ENCODE measurements at places on chromosomes 5 and 9.
A peak's percentile ranks its signal among the peaks of the same experiment; 100 is the strongest.

GRCh38 chr9:117815948-117816347, 111.7 kb downstream of the TLR4 start:
- DNase-seq = no peak

- DNase-seq = no peak
These were observed 45.7 kb downstream of the TSPAN17 start for GRCh38 chr5:176692839-176693476.

DNA sequence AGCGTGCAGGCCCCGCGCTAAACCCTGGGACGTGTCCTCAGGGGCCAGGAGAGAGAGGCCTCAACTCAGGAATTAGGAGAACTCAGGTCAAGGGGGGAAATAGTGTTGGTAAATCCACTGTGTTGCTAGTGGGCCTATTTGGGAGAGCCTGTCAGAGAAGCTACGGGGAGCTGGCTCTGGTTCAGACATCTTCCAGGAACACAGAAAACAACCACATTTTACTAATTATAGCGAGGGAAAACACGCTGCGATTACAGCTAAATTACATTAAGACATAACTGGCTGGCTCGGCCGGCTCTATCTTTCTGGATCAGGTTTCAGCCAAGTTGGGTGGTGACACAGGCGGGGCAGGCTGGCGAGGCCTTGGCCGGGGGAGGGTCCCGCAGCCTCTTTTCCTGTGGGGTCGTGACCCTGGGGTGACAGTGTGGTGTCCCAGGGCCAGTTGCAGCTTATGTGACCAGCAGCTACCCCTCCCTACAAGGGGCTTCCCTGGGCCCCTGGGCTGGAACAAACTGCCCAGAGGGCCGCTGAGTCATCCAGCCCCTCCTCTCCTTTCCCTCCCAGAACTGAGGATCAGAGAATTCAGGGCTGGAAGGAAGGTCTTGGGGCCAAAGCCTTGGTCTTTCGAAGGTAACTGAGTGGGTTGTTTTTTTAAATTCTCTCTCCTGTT, 75.1 kb downstream of the FGF18 start:
- no peak for DNase-seq

DNA sequence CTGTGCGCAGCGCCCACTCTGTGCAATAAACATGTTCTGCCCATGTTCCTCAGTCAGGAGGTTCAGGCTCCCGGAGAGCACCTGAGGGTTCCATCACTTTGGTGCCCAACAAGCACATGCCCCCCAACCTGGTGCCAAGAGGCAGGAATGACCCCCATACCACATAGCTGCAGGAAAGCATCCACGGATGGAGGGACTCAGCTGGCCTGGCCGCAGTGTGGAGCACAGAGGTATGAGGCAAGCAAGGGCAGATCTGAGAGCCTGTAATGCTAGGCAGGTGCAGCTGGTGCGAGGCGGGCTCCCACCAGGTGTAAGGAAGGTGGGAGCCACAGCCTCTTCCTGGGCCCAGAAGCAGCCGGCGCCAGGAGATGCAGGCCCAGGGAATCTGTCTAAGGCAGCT, 4.3 kb upstream of the MRNIP start:
- no peak for DNase-seq

DNA sequence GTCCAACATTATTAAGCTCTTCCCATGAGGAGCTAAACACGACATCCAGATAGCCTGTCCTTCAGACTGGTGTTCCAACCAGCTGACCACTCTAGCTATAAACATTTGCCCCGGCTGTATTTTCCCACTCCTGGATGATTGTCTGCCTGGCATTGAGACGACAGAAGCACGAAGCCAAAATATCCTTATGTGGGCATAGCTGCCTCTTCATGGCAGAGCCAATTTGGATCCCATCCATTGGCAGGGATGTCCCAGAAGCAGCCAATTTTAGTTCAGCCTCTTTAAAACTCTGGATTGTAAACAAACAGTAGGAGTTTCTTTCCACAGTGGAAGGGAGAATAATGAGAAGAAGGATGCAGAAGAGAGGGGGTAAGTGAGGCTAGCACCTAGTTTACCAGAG, 507.6 kb downstream of the CETN3 start:
- DNase-seq = no peak

- no peak for DNase-seq
These were observed 829 bp downstream of the ANXA1 start for GRCh38 chr9:73152543-73152844.

- DNase-seq = no peak
These were observed 273.4 kb downstream of the KCNN2 start for GRCh38 chr5:114634967-114635901.

DNA sequence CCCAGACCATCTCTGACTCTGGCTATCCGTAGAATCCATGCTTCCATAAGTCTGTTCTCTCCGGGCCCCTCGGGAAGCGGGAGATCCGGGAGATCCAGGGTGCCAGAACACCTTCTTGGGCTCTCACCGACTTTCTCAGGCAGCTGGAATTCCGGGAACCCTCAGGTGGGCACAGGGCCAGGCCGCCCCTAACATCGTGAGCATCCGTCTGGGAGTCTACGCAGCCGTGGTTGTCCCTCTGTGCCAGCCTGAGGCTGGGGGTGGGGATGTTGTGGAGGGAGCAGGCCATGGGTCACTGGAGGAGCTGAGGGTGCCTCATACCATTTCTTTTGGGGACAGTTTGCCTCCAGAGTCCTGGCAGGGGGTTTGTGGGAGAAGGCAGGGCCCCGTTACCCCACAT, 92.3 kb upstream of the COL5A1 start:
- DNase-seq = no peak

- no peak for DNase-seq
These were observed 95.7 kb upstream of the ITGA1 start for GRCh38 chr5:52692039-52692438.

DNA sequence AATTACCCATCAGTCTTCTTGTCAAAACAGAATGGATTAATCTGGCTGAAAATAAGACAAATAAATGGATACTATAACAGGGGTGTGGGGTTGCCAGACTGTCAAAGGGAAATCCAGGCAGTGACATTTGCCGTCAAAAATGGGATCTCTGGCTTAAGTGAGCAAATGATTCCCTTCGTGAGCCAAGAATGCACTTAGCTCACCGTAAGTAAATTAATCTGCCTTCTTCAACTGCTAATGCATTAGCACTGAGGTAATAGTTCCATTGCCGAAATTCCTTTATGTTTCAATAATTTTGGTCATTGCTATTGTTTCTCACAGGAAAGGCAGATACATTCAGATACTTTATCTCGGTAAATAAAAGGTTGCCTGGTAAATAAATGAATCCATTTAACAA, 377.8 kb downstream of the KIAA0825 start:
- DNase-seq = no peak

GRCh38 chr5:119282628-119283027, 73.2 kb upstream of the TNFAIP8 start:
- no peak for DNase-seq

GRCh38 chr9:137311986-137312851, 10.1 kb upstream of the NRARP start:
- peak; percentile 16 for DNase-seq

DNA sequence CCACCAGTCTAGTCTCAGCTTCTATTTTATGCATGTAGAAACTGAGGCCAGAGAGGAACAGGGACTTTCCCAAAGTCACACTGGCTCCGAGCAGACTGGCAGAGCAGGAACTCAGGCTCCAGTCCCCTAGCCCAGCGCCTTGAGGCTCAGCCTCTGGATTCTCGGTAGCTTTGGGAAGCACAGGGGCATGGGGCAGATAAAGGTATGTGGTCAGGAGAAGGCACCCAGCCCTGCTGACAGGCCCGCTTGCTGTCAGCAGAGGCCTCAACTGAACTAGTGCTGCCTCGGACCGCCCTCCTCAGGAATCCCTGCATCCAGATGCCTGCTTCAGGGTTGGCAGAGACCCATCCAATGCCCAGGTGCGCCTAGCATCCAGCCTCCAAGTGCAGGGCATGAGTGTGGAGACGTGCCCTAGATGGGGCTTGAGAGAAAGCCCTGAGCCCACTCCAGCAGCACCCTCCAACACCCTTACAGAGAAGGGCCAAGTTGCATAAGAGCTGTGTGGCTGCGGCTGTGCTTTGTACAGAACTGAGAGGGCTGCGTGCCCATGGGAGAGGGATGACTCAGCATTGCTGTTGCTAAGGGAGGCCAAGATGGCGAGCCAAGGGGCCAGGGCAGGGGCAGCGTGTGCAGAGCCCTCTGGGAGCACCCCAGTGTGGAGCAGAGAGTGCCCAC, 168.6 kb downstream of the MACROH2A1 start:
- no peak for DNase-seq

GRCh38 chr5:117497601-117498000, 923.0 kb upstream of the SEMA6A start:
- no peak for DNase-seq

GRCh38 chr9:101970609-101971008, 232.2 kb upstream of the GRIN3A start:
- DNase-seq = no peak

DNA sequence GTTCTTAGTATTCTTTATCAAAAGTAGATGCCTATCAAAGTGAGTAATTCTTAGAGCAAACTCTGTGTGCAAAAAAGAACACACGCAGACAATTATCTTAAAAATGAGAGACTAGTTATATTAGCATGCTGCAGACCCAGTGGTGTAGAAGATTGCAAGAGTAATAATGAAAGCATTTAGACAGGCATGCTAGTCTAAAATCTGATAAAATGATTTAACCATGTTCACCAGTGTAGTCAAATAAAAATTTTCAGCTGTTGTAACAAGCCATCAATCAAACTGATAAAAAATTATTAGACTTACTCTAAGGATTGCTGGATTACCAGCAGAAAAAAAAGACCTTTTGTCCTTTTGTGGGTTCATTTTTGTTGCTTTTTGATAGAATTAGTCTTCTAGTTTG, 241.9 kb upstream of the TLE4 start:
- no peak for DNase-seq

- no peak for DNase-seq
These were observed 1018.4 kb upstream of the ARRDC3 start for GRCh38 chr5:92401492-92401891.

GRCh38 chr5:160363660-160364395, 6.6 kb downstream of the C1QTNF2 start:
- no peak for DNase-seq

DNA sequence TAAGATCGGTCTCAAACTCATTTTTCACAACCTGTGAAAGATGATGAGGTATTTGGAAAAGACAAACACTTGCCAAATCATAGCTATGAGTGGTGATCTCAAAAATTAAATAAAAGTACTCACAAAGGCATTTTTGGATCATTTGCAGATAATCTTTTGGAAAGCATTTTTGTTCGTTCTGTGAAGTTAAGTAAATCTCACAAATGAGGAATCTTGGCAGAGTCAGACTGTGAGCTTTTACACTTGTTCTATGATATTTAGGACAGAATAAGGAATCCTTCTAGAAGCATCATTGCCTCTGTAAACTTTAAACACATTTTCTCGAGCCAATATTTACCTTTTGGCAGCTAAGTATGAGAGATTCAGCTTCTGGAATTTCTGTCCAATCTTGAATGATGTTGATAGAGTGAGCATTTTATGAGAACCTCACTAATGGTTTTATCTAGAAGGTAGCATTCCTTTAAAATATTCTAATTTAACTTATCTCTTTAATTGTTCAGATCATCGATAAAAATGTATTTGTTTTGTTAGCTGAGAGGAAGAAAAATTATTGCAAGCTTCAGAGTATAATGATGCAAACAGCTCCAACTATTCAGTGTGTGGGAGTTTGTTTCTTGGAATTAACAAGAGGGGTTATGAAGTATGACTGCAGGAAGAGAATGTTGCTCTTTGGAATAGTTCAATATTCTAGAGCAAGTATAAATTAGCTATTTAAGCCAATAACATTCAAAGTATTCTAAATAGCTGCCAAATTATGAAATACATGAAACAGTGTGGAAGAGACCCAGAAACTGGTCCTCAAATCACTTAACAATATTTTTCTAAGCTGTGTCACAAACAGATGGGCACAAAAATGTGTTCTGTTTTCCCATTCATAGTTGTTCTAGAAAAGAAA, 48.6 kb upstream of the SLCO6A1 start:
- DNase-seq = no peak

- DNase-seq = no peak
These were observed 3.0 kb upstream of the TMEM210 start for GRCh38 chr9:137174722-137175293.

- no peak for DNase-seq
These were observed 23.3 kb downstream of the SPRY4 start for GRCh38 chr5:142301540-142301939.

- no peak for DNase-seq
These were observed 450.5 kb upstream of the CDH10 start for GRCh38 chr5:25095261-25095660.

DNA sequence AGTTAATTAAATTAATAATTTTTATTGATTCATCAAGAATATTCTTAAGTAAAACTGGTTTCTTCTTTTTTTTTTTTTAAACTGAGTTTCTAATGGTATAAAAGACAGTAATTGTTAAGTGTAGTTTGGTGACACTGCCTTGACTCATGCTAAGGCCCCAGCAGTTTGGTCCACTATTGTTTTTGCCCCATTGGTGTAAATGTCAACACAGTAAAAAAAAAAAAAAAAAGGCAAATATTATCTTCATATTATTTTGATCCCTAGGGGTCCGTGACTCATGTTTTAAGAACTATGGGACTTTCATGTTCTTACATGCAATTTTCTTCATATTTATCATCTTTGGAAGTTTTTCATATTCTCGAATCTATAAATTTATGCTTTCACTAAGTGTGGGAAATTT, 29.2 kb upstream of the JAK2 start:
- no peak for DNase-seq

- DNase-seq = no peak
These were observed 630.4 kb downstream of the PRELID2 start for GRCh38 chr5:145204743-145205142.

DNA sequence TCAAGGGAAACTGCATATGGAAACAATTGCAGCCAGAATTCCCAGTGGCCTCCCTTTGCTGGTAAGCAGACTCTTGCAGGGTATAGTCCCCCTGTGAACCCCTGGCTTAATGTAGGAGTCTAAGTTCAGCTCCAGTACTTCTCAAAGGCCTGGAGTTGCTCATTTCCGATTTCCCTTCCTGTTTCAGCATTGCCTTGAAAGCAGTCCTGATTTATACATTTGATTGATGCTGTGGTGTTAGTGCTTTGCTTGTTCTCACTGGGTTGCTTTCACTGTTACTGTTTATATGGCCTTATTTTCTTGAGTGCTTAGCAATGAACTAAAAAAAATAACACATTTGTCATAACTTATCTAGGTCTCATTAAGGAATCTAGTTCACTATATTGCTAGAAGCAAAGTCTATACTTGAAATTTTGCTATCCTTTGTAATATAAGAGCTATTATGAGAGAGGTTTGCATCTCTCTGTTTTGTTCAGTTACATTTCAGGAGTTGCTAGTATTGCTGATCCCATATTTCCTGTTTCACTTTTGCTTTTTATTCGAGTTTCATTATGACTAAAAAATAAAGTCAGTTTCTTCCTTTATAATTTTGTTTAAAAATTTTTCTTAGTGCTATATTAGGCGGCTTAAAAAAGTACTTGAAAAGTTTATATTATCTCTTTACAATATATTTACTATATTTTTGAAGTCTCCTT, 122.4 kb upstream of the NMUR2 start:
- DNase-seq = no peak

- DNase-seq = no peak
These were observed 727 bp upstream of the DNAJA1 start for GRCh38 chr9:33024126-33024965.

DNA sequence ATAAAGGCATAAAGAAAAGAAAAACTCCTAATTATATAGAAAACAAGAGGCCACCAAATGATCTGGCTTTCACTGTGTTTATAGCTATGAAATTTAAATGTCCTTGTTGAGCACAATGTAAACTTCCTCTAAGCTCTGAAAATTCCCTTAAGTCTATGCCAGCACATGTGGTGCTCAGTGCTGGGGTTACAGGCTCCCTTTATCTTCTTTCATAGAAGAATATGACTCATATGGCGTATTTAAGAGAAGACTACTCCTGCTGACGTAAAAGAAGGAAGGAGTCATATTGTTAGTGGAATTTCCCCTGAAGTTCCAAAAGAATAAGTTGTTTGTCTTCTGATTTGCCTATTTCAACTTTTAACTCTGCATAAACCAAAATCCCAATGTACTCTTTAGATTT, 30.4 kb downstream of the RNF145 start:
- no peak for DNase-seq

Data from activated T-cell treated with anti-CD3 and anti-CD28 coated beads, Interleukin-2, amount 50 U/mL, for 1 hour (primary cell).